ENCODE measurements at places on chromosomes 2 and 18.
A peak's percentile ranks its signal among the peaks of the same experiment; 100 is the strongest.

DNA sequence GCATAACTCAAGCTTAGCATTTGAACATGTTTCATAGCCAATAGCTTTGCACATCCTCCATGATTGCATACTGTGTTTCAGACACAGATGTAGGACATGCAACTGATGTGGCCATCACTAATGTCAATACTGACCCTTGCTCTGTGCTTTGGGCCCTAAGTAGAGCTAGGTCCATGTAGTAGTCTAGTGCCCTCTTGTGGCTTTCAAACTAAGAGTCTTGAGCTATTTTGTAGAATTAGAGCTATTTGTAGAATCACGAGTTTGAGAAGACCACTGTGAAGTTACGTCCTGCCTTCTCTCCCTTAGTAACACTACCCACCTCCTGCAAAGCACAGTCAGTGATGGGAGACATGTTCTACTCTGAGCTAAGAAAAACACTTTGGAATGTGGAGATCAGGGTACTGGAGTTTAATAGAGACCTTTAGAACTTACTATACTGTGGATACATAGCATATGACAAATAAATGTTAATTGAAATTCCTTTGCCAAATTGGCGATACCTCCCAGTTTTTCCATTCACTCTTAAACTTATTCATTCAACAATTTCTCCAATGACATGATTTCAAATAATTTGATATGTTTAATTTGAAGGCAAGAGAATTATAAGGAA is 306.5 kb upstream of the TNP1 start:
- peaks cover 17% of the 10 kb centered on the region for H3K4me1 ChIP-seq
- no peak overlapping the region for H3K27ac ChIP-seq
- H3K36me3 ChIP-seq, result no peaks in the 10 kb centered on the region
- peaks cover 4% of the 10 kb centered on the region for H3K27me3 ChIP-seq

DNA sequence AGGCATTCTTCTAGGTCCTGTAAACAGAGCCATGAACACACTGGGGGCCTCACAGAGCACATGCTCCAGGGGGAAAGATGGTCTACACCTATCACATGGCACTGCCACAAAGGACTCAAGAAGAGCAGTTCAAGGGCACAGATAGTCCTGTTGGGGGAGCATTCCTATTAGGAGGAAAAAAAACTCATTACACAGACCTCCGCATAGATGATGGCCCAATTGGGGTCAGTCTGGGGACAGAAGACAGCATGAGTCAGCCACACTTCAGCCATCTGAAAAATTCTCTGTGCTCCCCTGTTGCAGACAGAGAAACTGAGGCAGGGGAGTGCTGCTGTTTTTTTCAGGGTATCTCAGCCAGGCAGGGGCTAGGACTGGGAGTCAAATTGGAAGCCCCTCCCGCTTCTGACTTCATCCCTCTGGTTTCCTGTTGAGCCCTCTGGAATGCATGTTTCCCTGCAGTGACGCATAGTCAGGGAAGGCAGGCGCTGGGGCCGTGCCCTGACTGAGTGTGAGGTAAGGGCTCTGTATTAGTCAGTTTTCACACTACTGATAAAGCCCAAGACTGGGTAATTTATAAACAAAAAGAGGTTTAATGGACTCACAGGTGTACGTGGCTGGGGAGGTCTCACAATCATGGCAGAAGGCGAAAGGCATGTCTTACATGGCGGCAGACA is 67.9 kb downstream of the RHOB start:
- no peak for DNase-seq
- no peak overlapping the region for H3K4me3 ChIP-seq
- no peaks in the 10 kb centered on the region for H3K36me3 ChIP-seq
- H3K4me1 ChIP-seq, result peaks cover 4% of the 10 kb centered on the region

GRCh38 chr18:8435376-8435775 is 173.9 kb upstream of the RAB12 start:
- H3K4me1 ChIP-seq, result no peaks in the 10 kb centered on the region
- no peak overlapping the region for H3K27ac ChIP-seq
- no peaks in the 10 kb centered on the region for H3K36me3 ChIP-seq
- no peak for DNase-seq
- H3K4me3 ChIP-seq, result no peak overlapping the region

- no peak for DNase-seq
- peaks cover 25% of the 10 kb centered on the region for H3K4me1 ChIP-seq
- H3K27ac ChIP-seq, result peak overlapping the region; percentile 47
- peaks cover 7% of the 10 kb centered on the region for H3K27me3 ChIP-seq
- no peaks in the 10 kb centered on the region for H3K36me3 ChIP-seq
Measured at GRCh38 chr2:102099536-102100298, 42.8 kb upstream of the IL1R1 start.

DNA sequence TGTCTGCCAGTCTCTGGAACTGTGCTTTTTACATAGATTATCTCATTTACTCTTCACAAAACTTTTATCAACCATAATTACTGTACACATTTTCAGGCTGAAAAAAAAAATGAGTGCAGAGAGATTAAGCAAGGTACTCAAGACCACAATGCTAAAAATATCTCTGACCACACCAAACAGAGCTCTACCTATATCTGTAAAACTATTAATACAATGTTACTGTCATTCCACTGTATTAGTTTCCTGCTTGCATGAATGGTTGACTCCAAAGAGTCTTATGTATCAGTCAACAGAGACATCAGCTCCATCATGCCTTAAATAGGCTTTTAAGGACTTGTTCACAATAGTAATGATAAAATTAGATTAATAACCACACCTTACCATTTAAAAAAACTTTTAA is 134.7 kb upstream of the CCDC150 start:
- no peak for DNase-seq
- H3K36me3 ChIP-seq, result no peaks in the 10 kb centered on the region
- peaks cover 6% of the 10 kb centered on the region for H3K27me3 ChIP-seq
- H3K4me1 ChIP-seq, result no peaks in the 10 kb centered on the region
- no peak overlapping the region for H3K27ac ChIP-seq

GRCh38 chr18:5104246-5104645 is 92.8 kb downstream of the AKAIN1 start:
- no peaks in the 10 kb centered on the region for H3K36me3 ChIP-seq
- no peak overlapping the region for H3K27ac ChIP-seq
